SK-N-SH treated with all-trans-retinoic acid at 6 μM for 48 hours (cell line): ENCODE measurements at places on chromosomes 12 and 14.

- ATAC-seq: no peak
These were observed 9.7 kb downstream of the VRK1 start for GRCh38 chr14:96806836-96807235.

GRCh38 chr12:125218952-125219351 lies 153.7 kb downstream of the AACS start:
- no peak for ATAC-seq

DNA sequence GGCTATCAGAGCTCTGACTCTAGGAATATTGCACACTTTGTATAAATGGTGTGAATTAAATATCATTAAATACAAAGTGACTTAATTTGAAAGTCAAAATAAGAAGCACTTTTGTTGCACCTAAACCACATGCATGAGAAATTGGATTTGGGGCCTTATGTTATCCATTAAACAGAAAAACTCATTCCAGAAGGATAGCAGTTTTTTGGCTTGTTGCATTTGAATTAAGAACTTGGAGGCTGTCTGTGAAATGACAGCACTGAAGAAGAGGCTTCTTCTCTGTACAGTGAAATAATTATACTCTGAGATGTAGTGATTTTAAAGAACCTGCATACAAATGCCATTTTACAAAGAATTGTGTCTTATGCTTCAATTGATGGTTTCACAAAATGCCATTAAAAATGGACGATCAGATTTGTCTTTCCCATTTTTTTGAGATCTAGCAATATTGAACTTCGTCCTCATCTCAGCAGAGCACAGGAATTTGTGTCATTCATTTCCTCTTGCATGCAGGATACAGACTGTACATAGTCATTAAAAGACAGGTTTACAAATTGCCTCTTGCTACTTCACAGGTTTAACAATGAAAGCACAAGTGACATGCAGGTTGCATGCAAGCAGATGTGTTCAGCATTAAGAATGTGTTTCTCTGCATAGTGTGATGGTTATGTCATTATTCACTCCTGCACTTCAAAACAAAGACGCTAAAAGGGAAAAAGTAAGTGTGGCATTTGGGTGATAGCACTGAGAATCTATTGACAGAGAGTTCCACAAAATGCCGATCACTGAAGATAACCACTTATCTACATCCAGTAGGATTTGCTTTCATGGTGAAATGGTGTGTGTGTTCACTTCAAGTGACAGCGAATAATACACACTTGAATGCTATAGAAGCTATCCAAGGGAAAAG lies 35.9 kb upstream of the PYGL start:
- no peak for ATAC-seq

GRCh38 chr14:96255501-96256366 lies at the start of gene BDKRB1:
Gene BDKRB1 (plus strand): TSS chr14:96256210. CDS start chr14:96263683, 7,473 bp downstream.
- ATAC-seq: peak; percentile 76

DNA sequence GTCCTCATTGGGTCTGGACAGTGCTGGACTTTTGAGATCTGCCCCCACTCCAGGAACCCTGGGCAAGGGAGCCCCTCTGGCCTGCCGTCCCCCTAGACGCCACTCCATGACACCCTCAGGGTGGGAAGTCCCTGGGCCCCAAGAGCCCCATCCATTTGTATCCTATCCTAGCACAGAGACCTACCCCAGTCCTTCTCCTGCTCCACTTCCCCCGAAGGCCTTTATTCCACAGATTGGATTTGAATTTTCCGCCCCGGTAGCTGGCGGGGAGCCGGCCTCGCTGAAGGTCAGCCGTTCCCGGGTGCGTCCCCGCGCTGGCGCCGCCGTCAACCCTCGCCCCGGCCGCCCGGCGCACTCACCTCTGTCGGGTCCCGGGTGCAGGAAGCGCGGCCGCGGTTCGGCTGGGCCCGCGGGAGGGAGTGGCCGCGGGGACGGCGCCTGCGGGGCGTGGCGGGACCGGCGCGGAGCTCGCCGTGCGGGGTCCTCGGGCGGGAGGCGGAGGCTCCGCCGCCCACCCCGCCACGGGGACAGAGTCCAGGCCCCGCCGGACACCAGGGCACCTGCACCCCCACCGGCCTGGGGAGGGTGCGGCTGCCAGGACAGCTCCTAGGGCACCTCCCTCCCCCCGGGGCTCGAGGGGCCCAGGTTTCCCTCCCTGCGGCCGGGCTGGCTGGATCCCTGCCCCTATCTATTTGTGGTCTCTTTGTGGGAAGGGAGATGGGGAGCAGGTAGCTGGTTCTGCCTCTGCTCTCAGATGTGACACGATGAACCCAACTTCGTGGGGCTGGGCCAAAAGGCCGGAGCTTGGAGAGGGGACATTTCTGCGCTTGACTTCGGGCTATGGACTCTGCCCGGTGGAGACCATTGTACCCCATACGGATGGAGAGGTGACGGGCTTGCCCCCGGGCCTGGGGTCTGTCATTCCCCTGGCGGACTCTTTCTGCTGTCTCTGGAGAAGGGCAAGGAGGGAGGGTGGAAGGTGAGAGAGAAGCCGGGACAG lies 19.9 kb upstream of the GPR68 start:
- ATAC-seq: no peak

DNA sequence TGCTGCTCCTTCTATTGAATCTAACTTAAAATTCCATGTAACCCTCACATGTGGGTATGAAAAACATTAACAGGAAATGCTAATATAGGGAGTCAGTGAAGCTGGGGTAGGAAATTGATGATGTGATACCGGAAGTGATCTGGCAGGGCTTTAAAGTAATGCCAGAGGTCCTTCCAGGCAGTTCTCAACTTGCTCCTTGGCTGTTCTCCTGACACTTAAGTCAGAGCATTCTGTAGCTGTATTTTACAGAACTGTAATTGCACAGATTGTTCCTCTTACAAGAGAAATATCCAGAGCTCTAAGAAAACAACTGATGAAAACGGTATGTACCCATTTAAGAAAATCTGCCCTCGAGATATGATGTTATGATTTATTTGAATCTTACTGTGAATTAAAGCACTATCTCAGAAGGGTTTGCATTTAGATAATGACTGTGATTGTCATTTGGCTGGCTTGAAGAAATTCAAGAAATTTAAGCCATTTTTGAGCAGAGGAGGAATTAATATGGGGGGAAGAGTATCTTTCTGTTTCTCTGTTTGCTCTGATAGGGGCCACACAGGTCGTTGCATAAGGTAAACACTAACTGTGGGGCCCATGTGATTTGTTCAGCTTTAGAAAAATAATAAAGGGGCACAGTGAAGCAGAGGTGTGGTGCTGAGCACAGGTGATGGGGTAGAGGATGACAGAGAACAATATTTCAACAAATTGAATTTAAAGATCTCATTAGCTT lies 88.4 kb downstream of the BBS10 start:
- ATAC-seq: peak; percentile 87

GRCh38 chr14:82388488-82388887 lies 854.8 kb upstream of the SEL1L start:
- ATAC-seq: no peak

DNA sequence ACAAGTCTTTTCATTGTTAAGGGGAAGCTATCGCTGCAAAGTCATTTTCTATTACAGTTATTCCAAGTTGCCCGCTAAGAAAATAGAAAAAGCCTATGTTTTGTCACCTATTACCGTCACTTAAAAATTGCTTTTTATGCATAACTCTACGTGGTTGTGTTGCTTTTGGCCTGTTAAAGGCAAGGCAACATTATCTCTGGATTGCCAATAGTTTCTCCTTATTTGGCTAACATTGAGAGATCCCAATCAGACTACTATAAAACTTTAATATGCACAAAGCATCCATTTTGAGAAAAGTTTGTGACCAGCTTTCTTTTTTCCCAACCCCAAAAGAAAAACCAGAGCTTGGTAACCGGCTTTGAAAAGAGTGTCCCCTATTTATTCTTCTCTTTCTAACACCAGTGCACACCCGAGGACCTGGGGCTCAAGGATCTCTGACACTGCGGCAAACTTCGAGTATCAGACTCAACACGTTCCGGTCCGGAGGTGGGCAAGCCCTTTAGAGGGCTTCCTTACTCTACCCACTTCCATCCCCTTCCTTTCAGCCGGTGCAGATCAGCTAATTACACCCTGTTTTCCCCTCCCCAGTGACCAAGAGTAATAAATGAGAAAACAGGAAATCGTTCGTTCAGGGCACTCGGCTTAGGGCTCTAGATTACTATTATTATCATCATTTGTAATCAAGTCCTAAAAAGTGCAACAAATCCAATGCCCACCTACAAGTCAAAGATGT lies 1.2 kb downstream of the PPP1R12A start:
- no peak; the same call in 2 of the 3 replicates for ATAC-seq

GRCh38 chr14:99234961-99235571 lies 36.9 kb downstream of the BCL11B start:
- ATAC-seq: no peak

GRCh38 chr12:115799610-115800009 lies 477.9 kb downstream of the MED13L start:
- no peak for ATAC-seq

DNA sequence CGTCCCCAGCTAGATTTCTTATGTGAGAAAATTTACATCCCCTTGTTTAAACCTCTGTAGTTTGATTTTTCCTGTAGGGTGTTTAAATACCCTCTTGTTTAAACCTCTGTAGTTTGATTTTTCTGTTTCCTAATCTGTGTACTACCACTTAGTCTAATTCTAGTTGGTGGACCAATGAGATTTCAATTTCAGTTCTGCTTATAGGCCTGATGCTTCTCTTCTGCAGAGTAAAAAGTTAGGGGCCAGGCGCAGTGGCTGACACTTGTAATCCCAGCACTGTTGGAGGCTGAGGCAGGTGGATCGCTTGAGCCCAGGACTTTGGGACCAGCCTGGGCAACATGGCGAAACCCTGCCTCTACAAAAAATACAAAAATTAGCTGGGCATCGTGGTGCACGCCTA lies 11.5 kb downstream of the UBC start:
- no peak for ATAC-seq

DNA sequence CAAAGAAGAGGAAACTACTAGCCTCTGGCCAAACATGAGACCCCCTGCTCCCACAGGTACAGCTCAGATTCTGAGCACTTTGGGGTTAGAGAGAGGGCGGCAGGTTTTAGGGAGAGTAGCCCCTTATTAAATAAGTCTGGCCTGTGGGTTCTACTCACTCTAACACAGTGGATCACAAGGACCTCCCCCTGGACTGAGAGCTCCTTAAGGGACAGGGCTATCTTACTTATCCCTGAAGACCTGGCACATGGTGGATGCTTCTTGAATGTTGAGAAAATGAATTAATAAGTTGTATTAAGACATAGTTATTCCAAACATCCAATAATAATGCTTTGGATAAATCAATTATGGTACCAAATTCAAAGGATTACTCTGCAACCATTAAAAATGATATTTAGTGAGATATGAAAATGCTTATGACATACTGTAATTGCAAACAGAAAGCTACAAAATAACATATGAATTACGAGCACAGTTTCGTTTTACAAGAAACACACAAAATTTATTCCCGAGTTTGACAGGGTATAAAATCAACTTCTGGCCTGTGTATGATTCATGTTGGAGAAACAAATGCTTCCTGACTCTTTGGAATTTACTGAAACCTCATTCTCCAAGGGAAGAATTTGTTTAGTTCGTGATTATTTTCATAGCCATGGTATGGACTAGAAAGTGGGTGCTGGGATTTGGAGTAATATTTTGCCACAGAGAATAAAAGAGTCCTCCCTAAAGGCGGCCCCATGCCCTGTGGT lies 59.3 kb upstream of the BDKRB2 start:
- peak; percentile 89 for ATAC-seq

GRCh38 chr14:59538936-59539335 lies 37.7 kb downstream of the CCDC175 start:
- no peak for ATAC-seq

- ATAC-seq: peak; percentile 87
These were observed 164.6 kb downstream of the MSRB3 start for GRCh38 chr12:65443038-65443437.
